ENCODE measurements at places on chromosomes 6 and 20.
A peak's percentile ranks its signal among the peaks of the same experiment; 100 is the strongest.

DNA sequence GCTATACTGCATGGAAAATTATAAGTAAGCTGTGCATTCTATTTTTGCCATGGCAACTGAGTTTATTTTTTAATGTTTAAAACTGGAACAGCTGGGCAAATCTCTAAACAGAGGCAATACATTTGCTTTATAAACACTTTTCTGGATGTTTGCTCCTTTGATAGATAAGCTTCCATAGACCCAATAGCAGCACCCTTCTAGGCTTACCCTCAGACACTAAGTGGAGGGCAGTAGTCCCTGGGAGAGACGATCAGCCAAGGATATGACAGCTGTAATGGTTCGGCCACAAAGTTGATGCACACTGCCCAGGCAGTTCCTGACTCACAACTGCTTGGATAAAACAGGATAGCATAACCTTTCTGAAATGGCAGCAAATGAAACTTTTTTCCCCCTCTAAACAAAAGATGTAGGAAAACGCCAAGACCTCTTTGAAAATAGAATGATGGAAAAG is 8.5 kb upstream of the MRPS10 start:
- no peak for DNase-seq

GRCh38 chr6:131916847-131917246 is 34.3 kb downstream of the CCN2 start:
- DNase-seq: no peak

DNA sequence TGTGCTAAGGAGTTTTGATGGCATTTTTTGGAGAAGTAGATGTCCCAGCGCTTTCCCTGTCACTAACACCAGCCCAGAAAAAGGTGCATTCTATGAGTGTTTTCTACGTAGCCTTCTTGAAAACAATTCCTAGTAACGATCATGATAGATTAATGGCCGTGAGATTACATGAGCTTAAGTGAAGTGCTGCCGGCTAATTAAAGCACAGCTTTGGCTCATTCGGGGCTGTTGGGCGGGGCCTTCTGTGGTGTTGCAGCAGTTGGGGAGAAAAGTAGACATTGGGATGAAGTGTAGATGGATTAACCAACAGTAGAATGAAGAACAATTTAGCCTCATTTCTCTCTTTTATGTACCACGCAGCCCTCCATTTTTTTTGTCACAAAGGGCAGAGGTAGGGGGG is 20.8 kb upstream of the TRAF3IP2 start:
- no peak for DNase-seq

GRCh38 chr20:51918561-51918960 is 116.2 kb upstream of the SALL4 start:
- no peak for DNase-seq

DNA sequence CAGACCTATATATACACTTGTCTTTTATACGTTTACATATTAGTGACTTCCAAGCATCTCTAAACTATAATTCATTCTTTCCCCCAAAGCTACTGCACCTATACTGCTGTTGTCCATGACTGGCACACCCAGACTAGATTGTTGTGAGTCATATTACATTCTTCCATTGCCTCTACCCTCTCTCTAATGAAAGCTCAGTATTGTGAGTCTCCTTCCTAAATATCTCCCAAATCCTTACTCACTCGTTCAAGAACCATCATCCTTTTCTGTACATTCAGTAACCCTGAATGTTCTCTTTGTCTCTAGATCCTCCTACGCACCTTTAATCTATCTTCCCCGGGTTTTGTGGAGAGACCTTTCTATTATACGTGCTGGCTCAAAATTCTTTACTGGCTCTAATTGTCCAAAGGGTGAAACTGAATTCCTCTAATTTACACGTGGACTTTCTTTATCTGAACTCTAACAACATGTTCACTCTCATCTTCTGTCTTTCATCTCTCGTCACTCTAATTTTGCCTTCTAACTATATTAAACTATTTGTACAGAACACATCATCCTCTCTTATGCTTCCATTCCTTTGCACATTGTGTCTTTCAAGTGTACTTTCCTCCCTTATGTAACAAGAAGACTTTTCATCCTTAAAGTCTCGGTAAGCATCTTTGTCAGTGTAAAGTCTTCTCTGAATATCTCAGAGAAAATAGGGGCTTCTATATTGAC is 109.3 kb downstream of the IBTK start:
- DNase-seq: no peak

GRCh38 chr6:52230685-52231084 is 13.6 kb downstream of the IL17F start:
- DNase-seq: no peak

- DNase-seq: no peak
Observed at GRCh38 chr6:5878792-5879191, 127.9 kb downstream of the NRN1 start.

DNA sequence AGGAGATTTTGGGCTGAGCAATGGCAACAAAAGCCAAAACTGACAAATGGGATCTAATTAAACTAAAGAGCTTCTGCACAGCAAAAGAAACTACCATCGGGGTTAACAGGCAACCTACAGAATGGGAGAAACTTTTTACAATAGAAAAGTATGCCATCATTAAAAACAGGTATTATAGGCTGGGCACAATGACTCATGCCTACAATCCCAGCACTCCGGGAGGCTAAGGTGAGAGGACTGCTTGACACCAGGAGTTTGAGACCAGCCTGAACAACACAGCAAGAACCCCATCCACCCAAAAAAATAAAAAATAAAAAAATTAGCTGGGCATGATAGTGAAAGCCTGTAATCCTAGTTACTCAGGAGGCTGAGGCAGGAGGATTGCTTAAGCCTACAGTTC is 55.4 kb downstream of the MBOAT1 start:
- no peak for DNase-seq

- DNase-seq: peak; percentile 65
Observed at GRCh38 chr6:111759836-111760785, 113.1 kb downstream of the FYN start.

GRCh38 chr6:4802312-4802935 is 26.2 kb downstream of the CDYL start:
- no peak for DNase-seq

DNA sequence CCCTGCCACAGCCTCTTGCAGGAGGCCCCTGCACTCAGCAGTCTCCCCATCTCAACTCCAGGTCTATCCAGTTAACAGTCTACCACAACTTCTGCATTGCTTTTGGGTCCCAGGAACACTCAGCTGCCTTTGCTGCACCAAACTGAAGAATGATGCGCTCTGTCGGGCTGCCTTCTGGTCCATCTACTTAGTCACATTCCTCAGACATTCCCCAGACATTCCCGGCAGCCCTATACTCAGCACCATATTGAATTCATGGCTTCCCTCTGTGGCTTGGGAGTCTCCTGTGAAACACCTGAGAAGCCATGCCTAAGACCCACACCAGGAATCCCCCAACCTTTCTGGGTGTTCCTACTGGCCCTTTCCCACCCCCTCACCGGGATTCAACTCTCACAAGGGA is 99.6 kb upstream of the COL21A1 start:
- DNase-seq: no peak

DNA sequence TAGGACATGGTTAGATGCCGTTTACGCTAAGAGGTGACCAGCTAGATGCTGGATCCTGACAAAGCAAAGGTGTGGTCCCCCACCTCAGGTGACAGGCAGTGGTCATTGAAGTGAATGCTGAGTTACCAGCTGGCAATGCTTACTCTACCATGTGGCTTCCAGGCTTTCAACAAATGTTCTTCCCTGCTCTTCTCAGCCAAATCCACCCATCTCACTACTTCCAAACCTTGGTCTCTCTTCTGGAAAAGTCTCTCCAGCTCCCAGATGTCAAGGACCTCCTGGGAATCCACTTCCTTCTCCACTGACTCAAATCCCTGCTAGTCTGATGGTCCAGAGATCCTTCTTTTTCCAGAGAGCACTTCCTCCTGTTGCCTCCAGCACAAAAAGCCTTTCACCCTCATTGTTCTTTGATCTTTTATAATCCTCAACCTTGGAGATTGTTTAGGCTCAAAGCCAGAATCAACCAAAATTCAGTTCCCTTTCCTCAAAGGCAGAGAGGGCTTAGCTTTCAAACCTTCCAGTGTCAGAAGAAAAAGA is 228.0 kb downstream of the ZNF217 start:
- no peak for DNase-seq

DNA sequence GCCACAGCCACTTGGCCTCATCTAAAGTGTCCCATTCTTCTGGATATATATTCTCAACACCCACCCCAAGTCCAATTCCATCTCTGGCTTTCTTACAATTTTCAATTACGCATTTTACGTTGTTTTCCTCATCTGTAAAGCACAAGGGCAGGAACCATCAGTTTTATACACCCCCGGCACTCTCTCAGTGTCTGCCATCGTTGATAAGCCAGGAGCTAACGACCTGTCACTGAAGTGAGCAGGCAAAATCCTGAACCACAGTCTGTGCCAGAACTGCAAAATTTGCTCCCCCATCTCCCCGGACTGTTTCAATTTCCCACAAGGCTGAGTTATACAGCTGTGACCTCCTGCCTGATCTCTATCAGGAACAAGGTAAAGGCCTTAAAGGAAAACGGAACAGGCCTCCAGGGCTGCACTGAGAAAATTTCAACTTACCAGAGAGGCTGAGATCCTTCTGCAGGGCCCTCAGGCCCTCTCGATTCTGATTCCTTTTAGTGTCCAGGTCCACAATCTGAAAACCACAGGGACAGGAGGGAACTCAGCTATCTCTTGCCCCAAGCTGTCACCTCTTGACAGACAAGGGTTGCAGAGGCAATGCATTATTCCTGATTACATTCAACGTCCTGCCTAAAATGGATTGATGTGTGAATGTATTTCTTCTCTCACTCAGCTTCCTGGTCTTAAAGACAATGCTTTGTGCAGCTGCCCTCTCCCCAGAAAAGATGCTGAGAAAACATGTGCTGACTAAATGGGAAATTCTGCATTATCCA is 1.8 kb downstream of the PDRG1 start:
- DNase-seq: no peak

GRCh38 chr6:56378966-56379585 is 131.7 kb upstream of the COL21A1 start:
- no peak for DNase-seq

DNA sequence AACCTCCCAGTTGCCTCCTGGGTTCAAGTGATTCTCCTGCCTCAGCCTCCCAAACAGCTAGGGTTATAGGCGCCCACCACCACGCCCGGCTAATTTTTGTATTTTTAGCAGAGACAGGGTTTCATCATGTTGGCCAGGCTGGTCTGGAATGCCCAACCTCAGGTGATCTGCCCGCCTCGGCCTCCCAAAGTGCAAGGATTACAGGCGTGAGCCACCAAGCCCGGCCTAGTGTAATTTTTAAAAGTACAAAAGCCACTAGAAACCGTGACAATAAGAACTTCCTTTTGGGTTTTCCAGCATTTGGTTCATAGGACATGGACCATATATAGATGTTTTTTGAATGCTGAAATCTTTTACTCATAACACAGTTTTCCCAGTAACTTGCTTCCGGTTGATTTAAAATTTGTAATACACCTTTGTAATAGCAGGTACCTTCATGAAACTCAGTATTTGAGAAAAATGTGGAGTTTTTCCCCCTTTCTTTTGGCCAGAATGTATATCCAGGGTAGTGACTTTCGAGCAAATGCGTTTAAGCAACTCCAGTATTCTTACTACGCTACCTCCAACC is 467 bp downstream of the PXT1 start:
- DNase-seq: no peak

DNA sequence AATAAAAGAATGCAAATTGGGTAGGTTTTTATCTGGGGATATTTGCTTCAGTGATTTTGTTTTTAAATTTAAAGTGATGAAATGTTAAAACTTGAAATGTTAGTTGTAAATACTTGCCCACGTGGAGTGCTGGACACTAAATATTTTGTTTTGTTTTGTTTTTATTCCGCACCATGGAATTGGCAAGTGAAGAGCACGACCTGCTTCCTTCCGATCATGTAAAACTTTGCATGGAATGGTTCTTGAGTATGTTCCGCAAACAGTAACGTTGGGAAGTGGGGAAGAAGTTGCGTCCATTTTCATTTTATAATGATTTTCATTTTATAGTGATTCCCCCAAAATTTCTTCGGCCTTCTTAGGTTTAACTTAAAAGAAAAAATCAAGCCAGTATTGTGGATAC is 765 bp downstream of the IRAK1BP1 start:
- DNase-seq: no peak

GRCh38 chr6:15287670-15288375 is 42.0 kb downstream of the JARID2 start:
- no peak for DNase-seq

GRCh38 chr20:46948081-46948480 is 53.4 kb downstream of the EYA2 start:
- no peak for DNase-seq

DNA sequence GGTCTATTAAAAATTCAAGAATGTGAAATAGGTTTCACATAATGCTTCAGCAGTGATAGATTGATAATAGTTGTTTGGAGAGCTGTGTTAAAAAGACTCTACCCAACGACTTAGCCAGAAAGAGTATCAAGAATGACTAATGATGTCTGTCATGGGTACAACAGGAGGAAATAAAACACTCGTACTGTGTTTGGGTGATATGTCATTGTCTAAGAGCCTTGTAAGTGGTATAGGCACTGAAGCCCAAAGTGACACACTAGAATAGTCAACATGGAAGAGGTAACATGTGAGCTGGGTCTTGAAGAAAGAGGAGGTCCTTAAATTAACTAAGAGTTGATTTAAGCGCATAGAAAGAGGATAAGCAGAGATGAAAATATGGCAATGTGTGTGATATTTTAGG is 471.8 kb upstream of the MAN1A1 start:
- DNase-seq: no peak

GRCh38 chr20:6812530-6812929 is 45.0 kb downstream of the BMP2 start:
- no peak for DNase-seq

DNA sequence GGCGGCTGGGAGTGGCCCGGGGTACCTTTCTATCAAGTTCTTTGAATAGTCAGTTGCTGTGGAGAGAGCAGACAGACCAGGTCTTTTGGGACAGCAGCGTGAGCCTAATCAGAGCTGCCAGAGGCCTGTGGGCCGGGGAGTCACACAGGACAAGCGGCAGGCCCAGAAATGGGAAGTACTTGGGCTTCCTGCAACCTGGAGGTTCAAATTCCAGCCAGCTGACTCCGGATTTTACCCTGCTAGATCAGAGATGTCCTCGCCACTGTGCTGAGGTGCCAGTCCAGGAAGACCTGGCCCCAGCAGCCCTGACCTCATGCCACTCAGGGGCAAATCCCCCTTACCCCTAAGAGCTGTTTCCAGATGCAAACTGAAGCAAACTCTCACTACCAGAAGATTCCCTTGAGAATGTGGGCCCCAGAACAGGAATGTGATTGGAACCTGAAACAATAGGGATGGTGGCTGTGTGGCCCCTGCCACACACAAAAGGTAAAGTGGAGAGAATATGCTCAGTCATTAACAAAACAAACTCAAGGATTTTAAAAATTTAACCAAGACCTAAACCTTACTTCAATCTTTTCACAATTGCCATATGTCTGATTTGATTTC is 9.7 kb downstream of the BEND3 start:
- DNase-seq: no peak

DNA sequence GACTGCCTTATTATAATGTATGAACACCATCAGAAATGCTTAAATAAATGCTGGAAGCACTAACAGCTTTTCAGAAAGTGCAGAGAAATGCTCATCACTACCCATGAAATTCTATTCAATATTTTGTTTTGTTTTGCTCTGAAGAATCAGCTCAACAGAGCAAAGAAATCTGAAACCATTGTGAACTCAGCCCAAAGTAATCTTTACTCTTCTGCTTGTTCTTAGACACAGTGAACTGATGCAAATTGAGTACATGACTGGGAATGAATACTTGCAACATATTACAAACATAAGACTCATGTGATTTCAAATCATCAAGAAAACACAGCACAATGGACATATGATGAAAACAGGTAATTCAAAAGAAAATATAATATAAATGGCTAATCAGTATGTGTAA is 404.6 kb upstream of the OPRM1 start:
- DNase-seq: no peak

- DNase-seq: no peak
Observed at GRCh38 chr20:5895626-5896025, 54.7 kb downstream of the TRMT6 start.
